ENCODE measurements at places on chromosomes 4 and X.

DNA sequence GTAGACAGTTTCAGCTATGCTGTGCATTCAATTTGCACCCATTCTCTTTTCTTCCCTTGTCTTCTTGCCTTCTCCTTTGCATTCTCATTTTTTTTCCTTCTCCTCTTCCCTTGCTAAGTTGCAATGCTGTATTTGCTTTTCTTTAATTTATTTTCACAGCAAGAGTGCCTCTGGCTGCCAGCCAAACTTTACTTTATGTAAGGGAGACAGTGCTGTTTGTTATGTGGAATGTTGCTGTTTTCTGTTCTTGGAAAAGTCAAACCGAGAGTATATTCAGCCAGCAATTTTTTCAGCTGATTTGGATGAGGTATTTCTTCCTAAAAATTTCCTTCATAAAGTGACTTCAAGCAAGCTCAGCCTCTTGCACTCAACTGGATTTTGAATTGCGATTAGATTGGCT lies 1293.4 kb downstream of the ARAP2 start:
- DNase-seq, result no peak
- no peaks in the 10 kb centered on the region for H3K36me3 ChIP-seq
- H3K27ac ChIP-seq, result no peak overlapping the region

- H3K36me3 ChIP-seq, result peaks cover 8% of the 10 kb centered on the region
- DNase-seq, result no peak
- H3K27ac ChIP-seq, result no peak overlapping the region
- H3K4me1 ChIP-seq, result no peaks in the 10 kb centered on the region
These were observed 47.5 kb upstream of the NAP1L5 start for GRCh38 chr4:88745175-88745574.

DNA sequence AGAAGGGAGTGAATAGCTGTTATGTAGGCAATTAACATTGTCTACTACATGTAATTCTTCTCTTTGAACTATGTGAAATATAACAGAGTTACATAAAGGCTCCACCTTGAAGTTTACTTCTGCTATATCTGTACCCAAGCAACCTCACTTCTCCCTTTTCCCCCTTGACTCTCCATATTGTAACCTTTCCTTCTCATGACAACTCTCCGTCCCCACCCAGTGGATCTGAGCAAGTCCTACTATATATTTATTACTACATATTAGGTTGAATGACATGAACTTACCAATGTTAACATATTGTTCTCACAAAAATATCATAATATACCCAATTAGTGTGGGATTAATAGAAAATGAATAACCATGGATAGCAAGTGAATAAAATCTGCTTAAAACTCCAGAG lies 93.2 kb upstream of the ATP8A1 start:
- no peaks in the 10 kb centered on the region for H3K27me3 ChIP-seq
- H3K27ac ChIP-seq, result no peak overlapping the region
- DNase-seq, result no peak
- no peak overlapping the region for H3K4me3 ChIP-seq

GRCh38 chr4:78510681-78511080 lies 40.9 kb upstream of the ANXA3 start:
- H3K36me3 ChIP-seq, result no peaks in the 10 kb centered on the region
- H3K27me3 ChIP-seq, result no peaks in the 10 kb centered on the region
- no peak overlapping the region for H3K4me3 ChIP-seq
- no peaks in the 10 kb centered on the region for H3K4me1 ChIP-seq
- no peak for DNase-seq

DNA sequence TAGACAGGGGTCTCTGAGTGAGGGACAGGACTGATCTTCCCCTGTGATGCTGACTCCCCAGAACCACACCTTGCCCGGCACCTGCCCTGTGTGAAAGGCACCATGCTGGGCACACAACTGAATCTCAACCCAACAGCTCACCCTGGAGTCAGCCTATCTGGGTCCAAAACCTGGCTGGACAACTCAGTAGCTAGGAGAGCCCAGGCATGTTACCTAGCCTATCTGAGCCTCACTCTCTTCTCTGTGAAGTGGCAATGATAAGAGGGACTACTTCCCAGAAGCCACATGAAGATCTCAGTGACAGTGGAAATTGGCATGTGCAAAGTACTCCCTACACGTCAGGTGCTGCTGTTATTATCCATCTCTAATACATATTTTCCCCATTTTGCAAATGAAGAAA lies 44.8 kb upstream of the PPP2R2C start:
- DNase-seq, result no peak
- no peak overlapping the region for H3K27ac ChIP-seq
- H3K27me3 ChIP-seq, result no peaks in the 10 kb centered on the region
- no peaks in the 10 kb centered on the region for H3K36me3 ChIP-seq
- H3K4me1 ChIP-seq, result no peaks in the 10 kb centered on the region
- no peak overlapping the region for H3K4me3 ChIP-seq

- no peak overlapping the region for H3K27ac ChIP-seq
- H3K36me3 ChIP-seq, result no peaks in the 10 kb centered on the region
- no peaks in the 10 kb centered on the region for H3K4me1 ChIP-seq
- no peak overlapping the region for H3K4me3 ChIP-seq
- DNase-seq, result no peak
These were observed 33.3 kb upstream of the STPG2 start for GRCh38 chr4:98176531-98176930.

DNA sequence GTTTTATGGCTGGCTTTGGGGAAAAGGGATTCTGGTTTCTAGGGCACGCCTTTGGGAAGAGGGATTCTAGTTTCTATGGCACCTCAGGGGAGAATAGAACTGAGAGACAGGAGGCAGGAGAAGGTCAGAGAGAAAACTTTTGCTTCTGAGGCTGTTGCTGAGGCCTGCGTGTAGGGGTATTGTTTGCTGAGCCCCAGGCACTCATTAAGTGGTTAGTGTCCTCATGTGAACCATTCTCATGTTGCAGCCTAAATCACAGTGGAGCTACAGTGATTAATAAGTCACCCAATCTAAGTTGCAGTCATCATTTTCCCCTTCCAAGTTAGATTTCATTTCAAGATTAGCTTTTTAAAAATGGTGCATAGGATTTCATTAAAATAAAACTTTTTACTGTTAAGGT lies 29.0 kb downstream of the VCX3A start:
- no peaks in the 10 kb centered on the region for H3K4me1 ChIP-seq
- no peak overlapping the region for H3K4me3 ChIP-seq
- H3K36me3 ChIP-seq, result no peaks in the 10 kb centered on the region
- no peak for DNase-seq

DNA sequence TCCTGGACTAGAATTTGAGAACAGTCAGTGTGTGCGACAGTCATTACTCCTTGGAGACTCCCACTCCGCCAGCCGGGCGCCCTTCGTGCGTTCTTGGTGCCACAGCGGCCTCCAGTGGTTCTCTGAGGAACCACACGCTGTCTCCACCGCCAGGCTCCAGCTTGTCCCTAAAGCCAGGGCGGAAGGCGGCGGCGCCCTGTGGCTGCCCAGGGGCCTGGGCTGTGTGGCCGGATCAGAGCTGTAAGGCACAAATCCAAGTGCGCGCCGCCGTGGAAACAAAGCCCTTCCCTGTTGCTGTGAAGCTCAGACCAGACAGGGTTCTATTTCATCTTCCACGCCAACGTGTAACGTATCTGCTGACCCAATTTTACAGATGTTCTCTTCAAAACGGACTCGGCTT lies 34.2 kb downstream of the IDS start:
- no peak overlapping the region for H3K4me3 ChIP-seq
- H3K27ac ChIP-seq, result no peak overlapping the region
- peaks cover 4% of the 10 kb centered on the region for H3K27me3 ChIP-seq
- H3K36me3 ChIP-seq, result no peaks in the 10 kb centered on the region
- peak; percentile 35 for DNase-seq
- peaks cover 4% of the 10 kb centered on the region for H3K4me1 ChIP-seq

- no peak for DNase-seq
- H3K4me3 ChIP-seq, result no peak overlapping the region
- H3K27me3 ChIP-seq, result peaks cover 30% of the 10 kb centered on the region
- no peak overlapping the region for H3K27ac ChIP-seq
- peaks cover 8% of the 10 kb centered on the region for H3K36me3 ChIP-seq
- H3K4me1 ChIP-seq, result peaks cover 37% of the 10 kb centered on the region
These were observed 44.2 kb downstream of the MAML3 start for GRCh38 chr4:140109737-140110136.

GRCh38 chrX:145716226-145716625 lies 101.4 kb upstream of the SLITRK2 start:
- H3K4me3 ChIP-seq, result no peak overlapping the region
- H3K27ac ChIP-seq, result no peak overlapping the region
- H3K36me3 ChIP-seq, result no peaks in the 10 kb centered on the region
- H3K4me1 ChIP-seq, result no peaks in the 10 kb centered on the region

GRCh38 chr4:4781936-4782707 lies 77.3 kb upstream of the MSX1 start:
- no peak overlapping the region for H3K4me3 ChIP-seq
- no peak for DNase-seq
- no peaks in the 10 kb centered on the region for H3K27me3 ChIP-seq
- no peaks in the 10 kb centered on the region for H3K36me3 ChIP-seq
- H3K4me1 ChIP-seq, result no peaks in the 10 kb centered on the region

- DNase-seq, result no peak
- H3K27ac ChIP-seq, result no peak overlapping the region
- no peaks in the 10 kb centered on the region for H3K4me1 ChIP-seq
- H3K27me3 ChIP-seq, result no peaks in the 10 kb centered on the region
- no peak overlapping the region for H3K4me3 ChIP-seq
These were observed 41.2 kb upstream of the C4orf50 start for GRCh38 chr4:6059375-6059805.

DNA sequence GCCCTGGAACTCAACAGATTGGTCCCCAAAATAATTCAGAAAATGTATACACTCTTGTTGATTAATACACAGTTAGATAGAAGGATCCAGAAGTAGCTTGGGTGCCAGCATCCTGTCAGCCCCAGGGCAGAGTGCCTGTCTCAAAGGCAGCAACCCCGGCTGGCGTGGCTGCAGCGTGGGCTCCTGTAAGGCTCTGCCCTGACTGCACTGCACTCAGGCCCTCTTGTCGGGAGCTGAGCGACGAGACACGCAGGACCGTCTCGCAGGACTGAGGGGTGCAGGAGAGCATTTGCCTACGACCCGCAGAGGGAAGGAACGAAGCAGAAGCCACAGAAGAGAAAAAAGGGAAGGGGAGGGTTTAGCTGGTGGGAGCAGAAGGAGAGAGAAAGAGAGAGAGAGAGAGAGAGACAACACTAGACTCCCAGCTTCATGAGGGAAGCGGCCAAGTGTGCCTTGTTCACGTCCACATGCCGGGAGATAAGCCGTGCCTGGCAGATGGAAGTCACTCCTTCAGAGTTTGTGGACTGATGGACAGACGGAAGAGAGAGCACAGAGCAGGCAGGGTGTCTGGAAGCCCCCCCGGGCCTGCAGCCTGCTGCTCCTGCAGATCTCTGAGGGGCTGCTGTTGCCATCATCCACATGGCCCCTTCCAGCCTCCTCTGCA lies 38.7 kb upstream of the HELT start:
- no peaks in the 10 kb centered on the region for H3K4me1 ChIP-seq
- peaks cover 12% of the 10 kb centered on the region for H3K27me3 ChIP-seq
- no peak for DNase-seq
- no peaks in the 10 kb centered on the region for H3K36me3 ChIP-seq

DNA sequence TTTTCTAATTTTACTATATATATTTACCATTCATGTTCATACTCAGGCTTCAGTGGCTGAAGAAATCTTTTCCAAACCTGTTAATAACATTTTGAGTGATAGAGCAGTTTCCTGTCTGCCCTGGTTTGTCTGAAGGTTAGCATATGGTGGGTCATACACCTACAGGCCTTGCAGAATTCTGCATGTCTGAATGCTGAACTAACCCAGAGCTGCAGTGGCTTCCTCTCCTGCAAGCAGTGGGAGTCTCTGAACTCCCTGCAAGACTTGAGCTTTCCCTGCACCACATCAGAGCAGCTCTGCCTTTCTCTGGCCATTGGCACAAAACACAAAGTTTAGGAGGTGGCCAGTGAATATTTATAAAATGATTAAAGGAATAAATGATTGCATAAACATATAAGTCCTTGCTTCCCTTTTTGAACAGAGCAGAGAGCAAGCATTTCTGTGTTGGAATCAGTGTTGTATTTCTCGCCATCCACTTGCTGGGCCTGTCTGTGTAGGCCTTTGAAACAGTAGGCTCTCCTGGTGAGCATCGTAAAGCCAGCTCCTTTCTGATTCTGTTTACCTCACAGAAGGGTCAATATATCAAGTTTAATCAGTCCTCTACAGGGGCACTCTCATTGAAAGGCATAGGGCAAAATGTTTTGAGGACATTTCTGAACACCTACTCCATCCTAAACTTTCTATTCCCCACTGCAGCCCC lies 15.0 kb upstream of the UNC5C start:
- no peak overlapping the region for H3K4me3 ChIP-seq
- DNase-seq, result no peak
- H3K4me1 ChIP-seq, result no peaks in the 10 kb centered on the region
- no peak overlapping the region for H3K27ac ChIP-seq

- H3K4me1 ChIP-seq, result no peaks in the 10 kb centered on the region
- no peak overlapping the region for H3K4me3 ChIP-seq
- no peak overlapping the region for H3K27ac ChIP-seq
- H3K27me3 ChIP-seq, result no peaks in the 10 kb centered on the region
- no peak for DNase-seq
These were observed 214.6 kb upstream of the GALNT7 start for GRCh38 chr4:172953896-172954568.

GRCh38 chr4:89837385-89837992 lies 528 bp upstream of the SNCA start:
- H3K27ac ChIP-seq, result no peak overlapping the region
- peaks cover 73% of the 10 kb centered on the region for H3K27me3 ChIP-seq
- peak; percentile 15 for DNase-seq
- no peaks in the 10 kb centered on the region for H3K36me3 ChIP-seq

DNA sequence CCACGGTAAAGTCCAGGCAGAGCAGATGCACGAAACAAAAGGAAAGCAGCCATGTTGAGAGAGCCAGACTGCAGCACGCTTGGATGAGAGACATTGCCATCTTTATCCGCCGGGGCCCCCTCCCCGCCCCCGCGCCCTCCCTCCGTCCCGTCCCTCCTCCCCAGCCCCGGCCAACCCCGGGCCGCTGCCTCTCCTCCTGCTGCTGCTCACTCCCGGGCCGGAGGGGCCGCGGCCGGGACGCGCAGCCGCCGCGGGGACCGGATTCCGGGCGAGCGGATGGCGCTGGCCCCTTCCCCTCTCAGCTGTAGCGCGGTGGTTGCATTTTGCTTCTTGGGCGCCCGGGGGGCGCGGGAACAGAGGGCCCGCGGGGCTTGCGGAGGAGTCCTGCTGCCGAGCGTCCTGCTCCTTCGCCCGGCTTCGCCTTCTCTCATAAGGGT lies 542 bp downstream of the RNF150 start:
- peaks cover 77% of the 10 kb centered on the region for H3K27me3 ChIP-seq
- DNase-seq, result no peak
- H3K27ac ChIP-seq, result no peak overlapping the region
- no peaks in the 10 kb centered on the region for H3K36me3 ChIP-seq

Data from T-helper 2 cell treated with Interferon-gamma antibody and Interleukin-4, amounts not matched to agents 5 μg/mL and 100 μg/mL, for 36 hours (primary cell).